ENCODE measurements at places on chromosomes 16 and 17.

DNA sequence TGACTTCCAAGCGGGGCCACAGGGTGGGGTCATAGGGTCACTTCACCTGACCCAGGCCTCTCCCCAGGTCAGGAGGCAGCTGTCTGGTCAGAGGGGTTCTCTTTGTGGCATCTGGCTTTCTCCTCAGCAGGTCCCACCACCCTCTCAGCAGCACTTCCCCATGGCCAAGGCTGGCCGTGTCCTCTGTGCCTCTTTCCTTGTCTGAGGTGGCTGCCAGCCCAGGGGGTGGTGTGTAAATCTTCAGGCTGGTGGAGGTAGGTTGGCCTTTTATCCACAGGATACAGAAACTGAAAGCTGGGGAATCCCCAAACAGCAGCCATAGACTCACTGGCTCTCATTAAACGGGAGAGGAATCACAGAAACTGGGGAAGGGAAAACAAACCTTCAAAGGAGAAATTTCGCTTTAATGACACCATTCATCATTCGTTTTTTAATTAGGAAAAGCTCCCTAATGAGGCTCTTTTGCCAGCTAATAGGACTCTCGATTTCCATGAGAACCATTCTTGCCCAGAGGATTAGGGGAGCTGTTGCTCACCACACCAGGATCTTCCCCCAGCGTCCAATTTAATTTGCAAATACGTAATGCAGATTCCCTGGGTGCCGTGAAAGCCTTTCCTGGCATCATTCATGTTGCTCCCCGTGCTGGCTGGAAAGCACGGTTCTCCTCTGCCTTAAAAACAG lies 18.0 kb downstream of the C17orf75 start:
- DNase-seq: no peak

- no peak for DNase-seq
Observed at GRCh38 chr16:78988361-78988969, 612.1 kb downstream of the MAF start.

- no peak for DNase-seq
Observed at GRCh38 chr17:60750640-60751039, 73.0 kb downstream of the BCAS3 start.

DNA sequence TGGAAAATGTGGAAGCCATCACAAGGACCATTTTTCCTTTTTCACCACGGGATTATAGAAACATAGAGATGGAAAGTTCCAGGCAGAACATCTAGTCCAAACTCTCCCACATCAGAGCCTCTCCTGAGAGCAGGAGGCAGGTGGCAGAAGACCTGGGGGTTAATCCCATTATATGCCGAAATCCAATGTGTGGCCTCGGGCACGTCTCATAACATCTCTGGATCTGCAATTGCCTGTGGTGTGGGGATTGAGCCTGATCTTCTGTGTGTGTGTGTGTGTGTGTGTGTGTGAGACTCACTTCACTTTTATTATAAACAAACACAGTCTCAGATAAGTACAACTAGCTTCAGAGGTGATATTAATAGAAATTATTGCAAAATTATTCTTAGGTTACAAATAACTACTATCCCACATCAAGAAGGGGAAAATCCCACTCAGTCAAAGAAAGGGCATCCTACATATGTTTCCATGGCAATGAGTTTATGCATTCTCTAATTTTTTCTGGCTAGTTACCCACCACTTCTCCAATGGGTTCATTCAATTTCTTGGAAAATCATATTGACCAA lies 199.1 kb downstream of the FOXL1 start:
- no peak for DNase-seq

DNA sequence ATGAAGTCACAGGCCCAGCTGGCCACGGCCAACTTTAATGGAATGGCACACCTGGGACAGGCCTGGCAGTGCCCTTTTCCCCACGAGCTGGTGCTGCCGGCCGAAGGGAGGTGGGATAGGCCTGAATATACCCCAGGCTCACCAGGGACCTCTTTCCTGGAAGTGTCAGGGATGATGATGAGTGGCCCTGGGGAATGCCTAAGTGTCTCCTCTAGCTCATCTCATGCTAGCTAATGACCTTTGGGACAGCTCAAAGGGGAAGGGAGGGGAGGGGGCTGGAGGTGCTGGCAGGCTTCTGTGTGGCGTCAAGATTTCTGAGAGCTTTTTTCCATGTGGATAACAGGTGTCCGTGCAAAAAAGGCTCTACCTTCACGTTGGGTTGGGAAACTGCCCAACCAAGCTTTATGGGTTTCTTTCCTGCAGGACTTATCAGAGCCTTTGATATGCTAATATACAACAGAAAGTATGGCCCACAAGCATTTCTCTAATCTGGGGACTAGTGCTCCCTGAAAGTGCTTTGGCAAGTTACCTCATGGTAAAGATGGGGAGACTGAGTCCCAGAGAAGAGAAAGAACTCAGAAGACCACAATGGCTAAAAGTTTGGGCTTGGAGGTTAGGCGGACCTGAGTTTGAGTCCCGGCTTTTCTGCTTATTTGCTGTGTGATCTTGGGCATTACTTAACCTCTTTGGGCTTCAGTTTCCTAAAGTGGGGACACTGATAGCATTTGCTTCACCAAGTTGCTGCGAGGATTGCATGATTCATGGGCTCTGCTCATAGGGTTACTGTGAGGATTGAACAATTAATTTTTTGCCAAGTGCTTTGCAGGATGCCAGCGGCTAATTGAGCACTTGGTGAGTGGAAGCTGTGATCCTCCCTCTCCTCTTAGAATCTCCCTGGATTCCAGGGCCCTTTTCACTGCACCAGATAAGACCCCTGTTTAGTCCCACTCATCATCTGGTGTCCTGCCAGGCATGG lies 14.0 kb downstream of the ADGRG1 start:
- DNase-seq: no peak

DNA sequence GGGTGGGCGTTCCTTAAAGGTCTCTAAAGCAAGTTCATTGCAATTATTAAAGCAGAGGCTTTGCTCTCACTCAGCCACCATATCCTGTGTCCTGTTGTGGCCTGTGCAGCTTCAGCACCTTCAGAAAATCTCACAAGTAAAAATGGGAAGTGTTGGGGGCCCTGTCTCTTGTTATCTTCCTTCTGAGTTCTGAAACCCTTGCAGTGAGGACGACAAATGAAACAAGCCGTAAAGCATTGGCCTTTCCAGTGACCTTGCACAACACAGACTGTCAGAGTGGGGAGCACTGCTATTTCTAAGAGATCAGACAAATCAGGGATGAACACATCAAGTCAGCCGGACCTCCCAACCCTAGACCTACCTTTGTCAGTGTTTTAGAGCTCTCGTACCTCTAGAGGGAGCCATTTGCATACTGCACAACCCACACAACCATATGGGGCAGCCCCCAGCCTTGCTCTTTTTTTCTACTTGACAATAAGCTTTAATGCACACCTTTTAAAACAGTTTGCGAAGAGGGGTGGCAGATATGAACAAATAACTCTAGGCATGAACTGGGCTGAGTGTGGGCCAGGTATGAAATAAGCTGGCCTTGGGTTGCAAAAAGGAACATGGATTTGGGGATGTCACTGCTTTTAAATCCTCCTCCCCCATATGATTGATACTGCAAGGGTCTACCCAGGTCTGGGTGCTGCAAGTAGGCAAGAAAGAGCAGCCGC lies 89.8 kb downstream of the KATNIP start:
- peak; percentile 3 for DNase-seq

- DNase-seq: no peak
Observed at GRCh38 chr16:781346-782010, 6.7 kb downstream of the RPUSD1 start.

DNA sequence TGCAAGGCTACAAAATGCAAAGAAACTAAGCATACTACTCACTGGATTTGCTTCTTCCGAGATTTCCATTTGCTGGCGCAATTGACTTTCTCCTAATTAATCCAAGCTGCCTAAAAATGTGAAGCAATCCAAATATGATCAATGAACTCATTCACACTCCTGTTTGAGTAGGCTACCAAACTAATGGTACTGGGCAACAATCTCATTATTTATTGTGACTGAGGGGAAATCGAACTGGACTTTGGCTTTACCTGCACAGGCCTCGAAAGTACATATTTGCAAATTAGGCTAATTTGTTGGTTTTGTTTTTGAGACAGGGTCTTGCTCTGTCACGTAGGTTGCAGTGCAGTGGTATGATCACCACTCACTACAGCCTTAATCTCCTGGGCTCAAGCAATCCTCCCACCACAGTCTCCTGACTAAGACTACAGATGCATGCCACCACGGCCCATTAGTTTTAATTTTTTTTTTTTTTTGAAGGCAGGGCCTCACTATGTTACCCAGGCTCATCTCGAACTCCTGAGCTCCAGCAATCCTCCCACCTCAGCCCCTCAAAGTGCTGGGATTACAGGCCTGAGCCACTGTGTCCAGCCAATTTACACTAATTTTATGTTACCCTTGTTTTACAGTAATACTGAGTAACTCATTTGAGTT lies 2.6 kb downstream of the ERI2 start:
- no peak for DNase-seq

DNA sequence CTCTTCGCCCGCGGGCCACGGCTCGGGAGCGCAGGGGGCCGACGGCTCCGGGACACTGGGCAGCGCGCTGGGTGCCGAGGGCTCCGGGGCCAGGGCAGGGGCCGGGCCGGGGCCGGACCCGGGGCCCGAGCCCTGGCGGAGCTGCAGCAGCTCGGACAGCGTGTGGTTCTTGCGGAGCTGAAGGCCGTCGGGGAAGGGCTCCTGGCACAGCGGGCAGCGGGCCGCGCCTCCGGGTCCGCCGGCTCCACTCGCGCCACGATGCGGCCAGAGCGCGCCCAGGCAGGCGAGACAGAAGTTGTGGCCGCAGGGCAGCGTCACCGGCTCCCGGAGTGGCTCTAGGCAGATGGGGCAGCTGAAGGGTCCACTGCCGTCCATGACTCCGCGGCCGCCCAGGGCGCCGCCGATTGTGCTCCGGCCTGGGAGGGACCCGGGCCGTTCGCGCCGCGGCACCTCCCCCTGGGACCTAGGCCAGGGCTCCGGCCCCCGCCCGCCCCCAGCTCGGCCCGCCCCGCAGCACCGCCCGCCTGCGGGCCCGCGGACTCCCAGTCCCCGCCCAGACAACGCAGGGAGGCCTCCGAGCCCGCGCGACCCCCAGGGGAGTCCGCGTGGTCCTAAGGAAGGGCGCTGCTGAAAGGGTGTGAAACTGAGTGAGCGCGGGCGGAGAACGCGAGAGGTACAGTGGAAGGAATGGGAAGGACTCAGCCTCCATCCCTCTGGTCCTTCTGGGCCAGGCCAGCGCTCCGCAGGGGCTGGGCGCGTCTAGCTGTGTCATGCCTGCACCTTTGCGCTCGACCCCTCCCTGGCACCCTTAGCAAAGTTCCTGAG lies at the start of gene TRIM47:
Gene TRIM47 (minus strand): TSS at position 408 of the 825 bp plus-strand sequence. CDS start 33 bp downstream, at position 375.
- DNase-seq: no peak

DNA sequence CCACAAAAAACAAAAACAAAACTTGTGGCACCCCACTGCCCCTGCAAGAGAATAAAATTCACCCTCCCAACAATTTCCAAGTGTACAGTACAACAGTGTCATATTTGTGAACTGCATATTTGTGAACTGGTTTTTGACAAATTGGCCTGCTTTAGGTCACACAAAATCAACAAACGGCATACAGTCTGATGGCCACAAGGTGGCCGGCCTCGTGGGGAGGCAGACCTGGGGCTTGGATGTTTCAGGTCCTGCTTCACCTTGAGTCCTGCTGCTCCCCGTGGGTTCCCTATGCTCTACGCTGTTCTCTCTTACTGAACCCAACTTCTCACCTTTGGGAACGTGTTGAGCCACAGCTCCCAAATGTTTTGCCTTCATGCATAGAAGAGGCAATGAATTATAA lies 102.2 kb downstream of the CDK5R1 start:
- no peak for DNase-seq

DNA sequence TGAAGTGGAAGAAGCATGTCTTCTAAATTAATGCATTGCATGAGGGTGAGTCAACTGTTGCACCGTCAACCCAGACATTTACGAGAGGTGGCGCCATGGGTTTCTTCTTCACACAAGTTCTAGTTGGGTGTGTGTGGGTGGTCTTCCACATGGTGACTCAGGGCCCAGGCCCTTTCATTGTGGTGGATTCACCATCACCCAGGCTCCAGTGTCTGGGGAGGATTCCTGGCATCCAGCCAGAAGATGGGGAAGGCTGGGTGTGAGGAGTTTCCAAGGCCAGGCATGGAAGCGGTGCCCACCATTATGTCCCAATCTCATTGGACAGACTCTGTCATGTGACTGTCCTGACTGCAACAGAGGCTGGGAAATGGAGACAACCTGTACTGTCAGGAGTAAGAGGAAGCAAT lies 21.4 kb upstream of the JPH3 start:
- DNase-seq: no peak

DNA sequence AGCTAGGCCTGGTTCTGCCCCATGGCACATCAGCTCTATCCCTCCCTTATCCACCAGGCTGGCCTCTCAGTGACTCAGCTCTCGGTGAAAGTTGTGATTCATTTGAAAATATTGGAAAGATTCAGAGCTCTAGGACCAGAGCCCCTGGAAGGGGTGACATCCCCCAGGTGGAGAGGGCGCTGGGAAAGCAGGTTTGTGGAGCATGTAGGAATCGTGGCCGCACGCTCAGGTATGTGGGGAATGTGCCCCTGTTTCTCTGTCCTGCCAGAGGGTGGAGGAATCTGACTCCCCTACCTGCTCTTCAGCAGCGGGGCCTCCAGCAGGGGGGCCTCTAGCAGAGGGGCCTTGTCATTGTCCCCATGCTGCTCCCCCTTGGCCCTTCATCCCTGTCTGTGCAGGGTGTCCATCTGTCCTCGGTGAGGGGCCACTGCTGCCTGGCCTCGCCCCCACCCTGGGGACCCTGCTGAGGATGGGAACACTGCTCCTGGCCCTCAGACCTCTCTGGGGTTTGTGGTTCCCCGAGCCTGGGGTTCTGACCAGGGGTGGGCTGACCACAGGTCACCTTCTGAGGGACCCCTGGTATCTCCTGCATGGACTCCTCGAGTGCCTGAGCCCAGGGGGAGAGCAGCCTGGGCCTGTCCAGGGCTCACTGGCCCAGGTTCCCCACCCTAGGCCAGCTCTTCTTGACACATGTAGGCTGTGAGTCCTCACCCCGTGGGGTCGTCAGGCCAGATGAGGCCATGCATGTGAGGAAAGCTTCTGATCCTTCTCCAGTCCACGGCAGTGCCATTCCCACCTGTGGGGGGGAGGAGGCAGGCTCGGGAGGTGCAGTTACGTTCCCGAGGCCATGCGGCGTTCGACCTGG lies 47.5 kb downstream of the NT5M start:
- no peak for DNase-seq

Measured in stimulated activated CD4-positive, alpha-beta T cell treated with anti-CD3 and anti-CD28 coated beads, TNF-alpha, amount 100 ng/mL, for 48 hours (primary cell).